Endodermal cell (in vitro differentiated cells): ENCODE measurements at places on chromosomes 2 and 18.

DNA sequence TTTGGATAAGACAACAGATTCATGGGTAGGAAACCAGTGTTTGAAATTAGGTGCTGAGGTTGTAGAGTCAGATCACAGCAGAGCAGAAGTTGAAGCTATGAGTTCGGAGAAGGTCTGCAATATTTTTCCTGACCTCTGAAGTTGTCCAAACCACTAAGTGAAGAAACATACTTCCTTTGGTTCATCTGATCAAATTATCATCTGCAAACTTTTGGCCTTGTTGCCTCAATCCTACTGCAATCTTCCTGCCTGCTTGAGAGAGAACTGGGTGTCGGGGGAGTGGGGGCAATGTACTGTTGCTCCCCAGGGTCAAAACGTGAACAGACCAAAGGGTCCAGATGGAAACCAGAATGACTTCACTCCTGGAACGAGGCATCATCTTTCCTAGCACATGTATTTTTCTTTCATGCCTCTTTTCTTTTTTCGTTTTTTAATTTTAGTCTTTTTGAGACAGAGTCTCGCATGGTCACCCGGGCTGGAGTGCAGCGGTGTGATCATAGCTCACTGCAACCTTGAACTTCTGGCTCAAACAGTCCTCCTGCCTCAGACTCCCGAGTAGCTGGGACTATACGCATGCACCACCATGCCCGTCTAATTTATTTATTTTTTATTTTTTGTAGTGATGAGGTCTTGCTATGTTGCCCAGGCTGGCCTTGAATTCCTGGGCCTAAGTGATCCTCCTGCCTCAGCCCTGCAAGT, 42.7 kb downstream of the RAB31 start:
- peak; percentile 28 for DNase-seq

GRCh38 chr18:35637227-35637626, 55.7 kb downstream of the GALNT1 start:
- no peak for DNase-seq

DNA sequence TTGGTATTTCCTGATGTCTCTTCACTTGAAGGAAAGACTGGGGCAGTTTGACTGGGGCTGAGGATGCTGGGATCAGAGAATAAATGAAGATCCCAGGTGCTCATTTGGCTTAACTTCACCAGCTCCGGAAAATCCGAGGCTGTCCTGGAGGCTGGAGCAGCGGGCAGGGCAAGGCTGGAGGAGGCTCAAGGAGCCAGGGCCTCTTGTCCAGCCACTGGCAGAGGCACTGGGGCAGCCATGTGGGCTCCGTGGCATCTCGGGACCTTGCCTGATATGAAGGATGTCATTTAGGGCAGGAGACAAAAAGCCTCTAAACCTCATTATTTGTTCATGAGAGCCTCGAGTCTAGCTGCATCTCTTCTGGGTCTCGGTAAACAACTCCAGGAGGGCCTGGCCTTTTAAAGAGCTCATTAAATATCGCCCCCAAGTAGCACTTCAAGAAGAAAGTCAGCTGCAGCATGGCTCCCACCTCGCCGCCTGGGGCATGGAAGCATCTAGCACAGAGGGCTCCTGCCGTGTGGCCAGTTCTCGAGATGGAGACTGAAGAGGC, 13.5 kb upstream of the GPR55 start:
- DNase-seq = peak; percentile 22

DNA sequence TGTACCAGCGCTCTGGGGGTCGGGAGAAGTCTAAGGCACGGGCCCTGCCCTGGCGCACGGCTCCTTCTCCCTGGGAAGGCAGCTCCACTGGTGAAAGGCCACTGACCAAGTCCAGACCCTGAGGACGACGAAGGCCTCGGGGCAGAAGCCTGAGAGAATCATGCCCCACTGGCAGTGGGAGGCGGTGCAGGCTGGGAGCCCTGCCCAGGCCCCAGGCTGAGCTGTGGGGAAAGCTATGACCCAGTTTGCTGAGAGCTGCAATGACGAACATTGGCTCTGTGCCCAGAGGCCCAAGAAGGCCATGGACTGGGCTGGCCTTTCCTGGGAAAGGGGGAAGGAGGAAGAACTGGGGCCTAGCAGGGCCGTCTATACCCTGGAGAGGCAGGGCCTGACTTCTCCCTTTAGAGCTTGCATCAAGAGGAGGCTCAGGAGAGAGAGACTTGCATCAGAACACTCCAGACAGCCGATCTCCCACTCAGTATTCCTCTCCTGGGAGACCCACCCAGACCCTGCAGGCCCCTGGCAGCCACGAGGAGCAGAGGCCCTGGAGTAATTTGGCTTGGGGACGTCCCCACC, 32.9 kb downstream of the HS1BP3 start:
- DNase-seq = peak; percentile 74

- DNase-seq = peak; percentile 95
Observed at GRCh38 chr2:240913810-240914644, 7.9 kb downstream of the CROCC2 start.
